ENCODE measurements at places on chromosomes 4 and X. TPM values are rescaled to one million over a fixed set of nuclear protein-coding genes. Genes with fewer than 3 reads are reported as not detected.
A peak's percentile ranks its signal among the peaks of the same experiment; 100 is the strongest.

The MGAT4D gene
- total RNA-seq = not detected

The CLRN2 gene
- total RNA-seq = not detected

The KIF4A gene
- total RNA-seq = 40.3 TPM

The GLRB gene
- total RNA-seq = not detected

The CD38 gene
- not detected for total RNA-seq

The RHOXF2B gene
- total RNA-seq = not detected

The USP17L13 gene
- not detected for total RNA-seq

GRCh38 chr4:155588437-155588836 is 78.2 kb upstream of the GUCY1A1 start:
- H3K4me1 ChIP-seq = no peaks in the 10 kb centered on the region
- H3K36me3 ChIP-seq = no peaks in the 10 kb centered on the region
- H3K27ac ChIP-seq = no peak overlapping the region
- H3K4me3 ChIP-seq = no peak overlapping the region
- H3K27me3 ChIP-seq = no peaks in the 10 kb centered on the region

DNA sequence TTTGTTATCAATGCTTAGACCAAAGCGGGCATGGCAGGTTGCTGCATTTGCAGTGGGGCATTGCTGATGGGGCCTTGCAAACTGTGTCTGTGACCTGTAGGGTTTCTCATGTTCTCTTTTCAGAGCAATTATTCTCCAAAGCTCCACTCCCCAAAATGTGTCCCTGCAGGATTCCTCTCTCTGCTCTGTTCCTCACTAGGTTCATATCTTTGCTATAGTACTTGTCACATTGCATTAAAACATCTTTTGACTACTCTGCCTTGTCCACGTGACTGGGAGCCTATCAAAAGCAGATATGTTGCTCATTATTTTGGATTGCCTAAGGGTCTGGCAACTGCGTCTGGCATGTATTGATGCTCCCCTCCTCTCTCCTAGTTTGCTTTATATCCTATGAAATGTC is 177.7 kb upstream of the MID1 start:
- no peaks in the 10 kb centered on the region for H3K27me3 ChIP-seq
- no peak overlapping the region for H3K4me3 ChIP-seq
- H3K27ac ChIP-seq = no peak overlapping the region
- no peaks in the 10 kb centered on the region for H3K4me1 ChIP-seq
- no peak for DNase-seq

- no peak overlapping the region for H3K4me3 ChIP-seq
- no peaks in the 10 kb centered on the region for H3K36me3 ChIP-seq
- DNase-seq = no peak
- no peaks in the 10 kb centered on the region for H3K4me1 ChIP-seq
- no peaks in the 10 kb centered on the region for H3K27me3 ChIP-seq
- no peak overlapping the region for H3K27ac ChIP-seq
Measured at GRCh38 chr4:152374606-152375285, 161.1 kb downstream of the FBXW7 start.

DNA sequence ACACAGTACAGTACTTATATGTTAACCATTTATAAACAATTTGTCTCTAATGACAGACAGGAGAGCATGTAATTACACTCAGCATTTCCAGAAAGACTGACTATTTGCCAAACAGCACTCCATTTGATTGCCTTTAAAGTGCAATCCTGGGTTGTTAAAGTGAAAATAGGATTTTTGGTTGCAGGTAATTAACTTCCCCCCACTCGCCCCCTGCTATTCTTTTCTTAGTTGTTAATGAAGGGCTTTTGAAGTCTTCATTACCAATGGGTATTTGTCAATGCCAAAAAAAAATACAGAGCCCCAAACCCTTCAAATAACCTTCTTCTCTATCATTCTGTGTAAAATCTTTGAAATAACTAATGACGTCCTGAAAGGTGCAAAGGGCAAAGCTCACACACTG is 825.6 kb downstream of the STPG2 start:
- H3K4me3 ChIP-seq = no peak overlapping the region
- no peak overlapping the region for H3K27ac ChIP-seq
- DNase-seq = no peak
- H3K4me1 ChIP-seq = no peaks in the 10 kb centered on the region
- H3K27me3 ChIP-seq = no peaks in the 10 kb centered on the region
- no peaks in the 10 kb centered on the region for H3K36me3 ChIP-seq

DNA sequence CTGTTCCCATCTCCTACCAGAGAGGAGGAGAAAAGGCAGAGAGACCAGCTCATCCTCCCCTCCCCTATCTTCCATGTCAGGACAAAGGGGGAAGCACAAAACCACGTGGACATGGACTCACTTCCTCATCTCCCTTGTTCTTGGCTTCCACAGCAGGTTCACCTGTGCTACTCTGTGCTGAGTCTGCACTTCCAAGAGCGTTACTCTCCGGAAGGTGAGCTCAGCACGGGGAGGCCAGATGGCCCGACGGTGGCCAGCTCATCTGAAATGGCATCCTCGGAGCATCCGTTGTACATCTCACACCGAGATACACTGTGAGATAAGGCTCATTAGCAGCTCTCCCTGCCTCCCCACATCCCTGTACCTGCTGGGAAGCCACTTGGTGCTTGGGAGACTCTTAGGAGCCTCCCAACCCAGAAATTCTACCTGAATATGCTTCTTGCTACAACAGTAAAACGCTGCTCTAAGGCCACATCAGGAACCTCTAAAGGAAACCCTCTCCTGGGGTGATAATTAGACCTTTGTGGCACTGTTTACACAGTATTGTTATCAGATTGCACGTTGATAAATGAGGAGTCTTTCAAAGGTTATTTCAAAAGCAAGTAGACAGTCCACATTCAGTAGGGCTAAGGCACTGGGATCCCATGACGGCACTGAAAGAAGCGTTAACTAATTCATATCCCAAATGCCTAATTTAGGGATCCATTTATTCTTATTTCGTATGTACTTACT is 19.4 kb downstream of the LGI2 start:
- no peak for DNase-seq
- H3K27ac ChIP-seq = no peak overlapping the region
- H3K36me3 ChIP-seq = no peaks in the 10 kb centered on the region
- no peak overlapping the region for H3K4me3 ChIP-seq

DNA sequence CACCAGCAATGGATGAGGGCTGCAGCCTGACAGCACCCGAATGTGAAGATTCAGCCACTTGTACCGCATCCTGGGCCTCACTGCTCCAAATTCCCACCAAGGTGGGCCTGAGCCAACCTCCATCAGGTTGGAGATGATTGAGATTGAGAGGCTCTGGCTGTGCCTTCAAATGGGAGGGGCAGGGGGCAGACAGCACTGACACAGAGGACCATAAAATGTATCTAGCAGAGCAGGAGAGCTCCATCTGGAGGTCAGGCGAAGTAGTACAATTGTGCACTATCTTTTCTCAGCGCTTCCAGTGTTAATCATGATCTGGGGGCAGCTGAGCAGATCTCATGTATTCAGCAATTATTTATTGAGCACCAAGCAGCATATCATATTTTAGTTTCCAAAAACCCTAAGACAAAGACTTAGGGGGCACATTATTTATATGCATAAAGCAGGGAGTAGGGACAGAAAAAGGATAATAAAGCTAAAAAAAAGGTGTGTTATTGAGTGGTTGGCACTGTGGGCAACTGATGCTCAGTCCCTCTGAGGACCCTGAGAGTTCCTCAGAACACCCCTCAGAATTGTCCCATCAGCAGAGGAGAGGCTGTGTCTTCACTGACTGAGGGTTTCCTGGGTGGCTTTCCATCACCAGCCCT is 31.6 kb upstream of the C1QTNF7 start:
- H3K27me3 ChIP-seq = no peaks in the 10 kb centered on the region
- H3K4me1 ChIP-seq = no peaks in the 10 kb centered on the region
- H3K4me3 ChIP-seq = no peak overlapping the region
- no peaks in the 10 kb centered on the region for H3K36me3 ChIP-seq
- H3K27ac ChIP-seq = no peak overlapping the region

DNA sequence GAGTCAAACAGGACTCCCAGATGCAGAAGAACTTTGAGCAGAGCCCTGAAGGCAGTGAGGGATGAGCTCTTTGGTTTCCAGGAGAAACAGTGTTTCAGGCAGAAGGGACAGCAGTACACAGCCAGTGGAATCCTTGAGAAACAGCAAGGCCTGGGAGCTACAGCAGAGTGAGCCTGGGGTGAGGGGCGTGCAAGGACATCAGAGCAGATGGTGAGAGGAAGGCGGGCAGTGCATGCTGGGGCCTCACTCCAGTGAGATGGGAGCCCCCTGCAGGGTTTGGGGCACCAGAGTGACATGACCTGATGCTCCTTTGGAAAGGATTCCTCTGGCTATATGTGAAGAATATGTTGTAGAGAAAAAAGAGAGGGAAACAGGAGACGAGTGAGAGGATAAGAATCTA is 98.1 kb upstream of the EGFL6 start:
- no peak overlapping the region for H3K4me3 ChIP-seq
- no peaks in the 10 kb centered on the region for H3K27me3 ChIP-seq
- no peaks in the 10 kb centered on the region for H3K36me3 ChIP-seq
- DNase-seq = no peak
- H3K4me1 ChIP-seq = no peaks in the 10 kb centered on the region

- H3K27me3 ChIP-seq = no peaks in the 10 kb centered on the region
- H3K4me1 ChIP-seq = no peaks in the 10 kb centered on the region
- no peak overlapping the region for H3K4me3 ChIP-seq
Measured at GRCh38 chr4:118911238-118911703, 22.6 kb downstream of the SYNPO2 start.

DNA sequence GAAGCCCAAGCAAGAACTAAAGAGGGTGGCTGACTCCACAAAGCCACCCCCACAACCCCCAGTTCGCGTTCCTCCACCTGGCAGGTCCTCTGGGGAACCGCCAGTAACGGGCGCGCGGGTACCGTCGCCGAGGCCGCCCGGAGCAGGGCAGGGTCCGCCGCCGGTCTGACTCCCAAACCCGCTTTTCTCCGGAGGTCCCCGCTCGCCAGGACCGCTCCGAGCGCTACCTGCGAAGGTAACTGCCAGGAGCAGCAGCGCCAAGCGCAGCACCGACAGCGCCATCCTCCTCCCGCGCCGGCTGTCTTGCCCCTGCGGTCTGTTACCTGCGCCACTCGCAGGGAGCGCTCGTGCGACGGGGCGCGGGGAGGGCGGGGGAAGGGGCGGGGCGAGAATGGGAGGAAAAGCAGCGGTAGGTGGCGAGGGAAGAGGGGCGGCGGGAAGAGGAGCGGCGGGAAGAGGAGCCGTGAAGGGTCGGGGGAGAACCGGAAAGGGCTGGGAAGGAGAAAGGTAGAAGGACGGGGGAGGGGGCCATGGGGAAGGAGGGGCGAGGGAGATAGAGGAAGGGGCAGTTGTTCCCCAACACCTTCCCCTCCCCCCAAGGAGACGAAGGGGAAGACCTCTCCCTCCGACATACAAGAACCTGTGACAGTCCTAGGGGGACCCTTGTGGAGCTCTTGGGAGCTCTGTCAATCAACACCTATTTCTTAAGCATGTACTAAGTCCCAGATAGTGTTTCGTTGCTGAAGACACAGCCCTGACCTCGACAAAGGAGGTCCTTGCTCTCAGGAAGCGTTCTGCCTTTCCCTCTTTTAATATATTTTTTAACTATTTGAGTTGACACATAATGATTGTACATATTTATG is at the start of gene SPINK2:
Gene SPINK2 (minus strand): TSS at position 321 of the 863 bp plus-strand sequence. CDS start 39 bp downstream, at position 282.
- no peak within 1 kb of the TSS for H3K27ac ChIP-seq
- peak within 1 kb of the TSS; percentile 49 for H3K4me3 ChIP-seq
- H3K36me3 ChIP-seq = no peaks in the 10 kb centered on the region
- H3K4me1 ChIP-seq = peaks cover 16% of the 10 kb centered on the region
- DNase-seq = peak; percentile 44
- no peaks in the 10 kb centered on the region for H3K27me3 ChIP-seq

- no peaks in the 10 kb centered on the region for H3K27me3 ChIP-seq
- H3K4me3 ChIP-seq = no peak overlapping the region
- no peak for DNase-seq
Measured at GRCh38 chr4:142565771-142566170, 280.3 kb downstream of the INPP4B start.

DNA sequence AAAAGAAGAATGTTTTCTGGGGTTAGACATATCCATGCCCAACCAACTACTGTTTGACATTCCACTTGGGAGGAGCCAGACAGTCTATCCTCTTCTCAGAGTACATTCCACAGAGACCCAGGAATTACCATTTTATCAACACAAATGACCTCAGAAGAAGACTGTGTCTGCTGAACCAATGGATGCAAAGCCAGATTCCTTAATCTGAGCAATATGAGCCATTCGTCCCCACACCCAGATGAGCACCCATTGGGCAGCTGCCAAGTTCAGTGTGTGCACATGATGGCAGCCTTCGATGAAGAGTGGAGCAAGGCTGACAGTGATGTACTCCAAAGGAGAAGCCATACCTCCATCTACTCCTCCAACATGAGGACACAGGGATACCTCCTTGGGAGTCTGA is 111.3 kb downstream of the ZNF674 start:
- no peak for DNase-seq
- no peaks in the 10 kb centered on the region for H3K27me3 ChIP-seq
- H3K4me1 ChIP-seq = no peaks in the 10 kb centered on the region
- no peak overlapping the region for H3K27ac ChIP-seq

DNA sequence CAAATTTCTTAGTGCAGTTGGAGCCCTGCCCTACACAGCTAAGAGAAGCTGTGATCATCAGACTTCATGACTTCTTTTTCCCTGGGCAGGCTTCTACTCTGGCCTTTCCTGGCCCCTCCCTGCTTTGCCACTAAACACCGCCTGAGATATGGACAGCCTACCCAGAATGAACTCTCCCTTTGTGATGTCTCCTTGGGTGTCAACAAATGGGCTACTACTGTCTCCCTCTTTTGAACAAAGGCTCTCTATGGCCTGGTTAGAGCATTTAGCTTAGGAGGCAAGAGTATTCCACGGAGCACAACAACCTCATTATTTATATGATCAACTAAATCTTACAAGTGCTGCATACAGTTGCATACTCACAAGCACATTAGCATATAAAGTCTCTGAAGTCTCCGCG is 127.6 kb upstream of the HCCS start:
- H3K4me1 ChIP-seq = no peaks in the 10 kb centered on the region
- H3K27me3 ChIP-seq = no peaks in the 10 kb centered on the region
- no peak for DNase-seq
- H3K4me3 ChIP-seq = no peak overlapping the region
- no peak overlapping the region for H3K27ac ChIP-seq

DNA sequence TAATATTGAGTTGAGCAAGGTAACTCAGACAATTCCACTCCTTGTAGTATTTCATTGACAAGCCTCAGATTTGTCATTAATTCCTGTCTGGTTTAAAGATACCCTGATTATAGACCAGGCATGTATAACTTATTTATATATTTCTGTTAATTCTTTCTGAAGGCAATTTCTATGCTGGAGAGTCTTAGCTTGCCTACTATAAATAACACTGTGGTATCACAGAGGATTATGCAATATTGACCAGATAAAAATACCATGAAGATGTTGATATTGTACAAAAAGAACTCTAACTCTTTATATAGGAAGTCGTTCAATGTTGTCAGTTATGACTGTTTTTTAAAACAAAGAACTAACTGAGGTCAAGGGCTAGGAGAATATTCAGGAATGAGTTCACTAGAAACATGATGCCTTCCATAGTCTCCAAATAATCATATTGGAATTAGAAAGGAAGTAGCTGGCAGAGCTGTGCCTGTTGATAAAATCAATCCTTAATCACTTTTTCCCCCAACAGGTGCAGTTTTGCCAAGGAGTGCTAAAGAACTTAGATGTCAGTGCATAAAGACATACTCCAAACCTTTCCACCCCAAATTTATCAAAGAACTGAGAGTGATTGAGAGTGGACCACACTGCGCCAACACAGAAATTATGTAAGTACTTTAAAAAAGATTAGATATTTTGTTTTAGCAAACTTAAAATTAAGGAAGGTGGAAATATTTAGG is 821 bp downstream of the CXCL8 start:
- H3K36me3 ChIP-seq = no peaks in the 10 kb centered on the region
- no peaks in the 10 kb centered on the region for H3K27me3 ChIP-seq
- H3K4me1 ChIP-seq = peaks cover 13% of the 10 kb centered on the region

- no peaks in the 10 kb centered on the region for H3K36me3 ChIP-seq
- DNase-seq = no peak
- peaks cover 3% of the 10 kb centered on the region for H3K27me3 ChIP-seq
- H3K4me1 ChIP-seq = no peaks in the 10 kb centered on the region
- H3K27ac ChIP-seq = no peak overlapping the region
Measured at GRCh38 chrX:9188117-9188516, 154.2 kb upstream of the FAM9B start.

Data from HCT116 (cell line).